Nasal cavity respiratory epithelium epithelial cell of viscerocranial mucosa (primary cell): ENCODE measurements at places on chromosomes 16 and 17. TPM values are rescaled to one million over a fixed set of nuclear protein-coding genes. Genes with fewer than 3 reads are reported as not detected.

Gene KRT14
- total RNA-seq = 254 and 1,560 TPM in 2 replicates

Gene SPATA33
- total RNA-seq = 1.4 and 3.2 TPM in 2 replicates

Gene KRT39
- 0.28 TPM in 1 of 2 replicates, not detected in the other for total RNA-seq

Gene TRIM47
- total RNA-seq = 14.4 and 47.8 TPM in 2 replicates

Gene RAB40B
- total RNA-seq = 2.7 and 7.7 TPM in 2 replicates

Gene RNF135
- 15.4 and 19.7 TPM in 2 replicates for total RNA-seq

Gene TBC1D26
- total RNA-seq = under 0.01 and 0.21 TPM in 2 replicates
